ENCODE measurements at places on chromosomes 11 and 22.

- H3K4me3 ChIP-seq = no peak overlapping the region
- no peaks in the 10 kb centered on the region for H3K27me3 ChIP-seq
Measured at GRCh38 chr22:24053481-24054226, 42.5 kb downstream of the CABIN1 start.

- H3K4me1 ChIP-seq = no peaks in the 10 kb centered on the region
- H3K27ac ChIP-seq = no peak overlapping the region
- peak; percentile 10 for DNase-seq
- no peak overlapping the region for H3K4me3 ChIP-seq
- H3K27me3 ChIP-seq = no peaks in the 10 kb centered on the region
Measured at GRCh38 chr11:15547685-15548084, 433.0 kb downstream of the INSC start.

DNA sequence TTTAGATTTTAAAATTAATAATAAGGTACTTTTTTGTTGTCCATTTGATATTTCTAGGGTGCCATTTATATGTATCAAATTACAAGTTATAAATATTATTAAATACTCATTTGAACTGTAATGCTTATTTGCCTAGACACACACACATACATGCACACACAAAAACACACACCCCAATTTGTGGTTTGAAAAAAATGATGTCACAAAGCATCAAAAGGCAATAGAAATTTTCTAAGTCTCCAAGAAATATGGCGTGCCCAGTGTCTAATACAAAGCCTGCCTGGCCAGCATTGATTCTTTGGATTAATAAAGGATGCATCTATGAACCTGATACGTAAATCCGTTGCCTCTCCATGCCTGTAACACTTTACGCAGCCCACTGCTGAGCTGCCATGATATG, 252.8 kb upstream of the BLID start:
- H3K4me3 ChIP-seq = no peak overlapping the region
- no peak overlapping the region for H3K27ac ChIP-seq
- H3K27me3 ChIP-seq = no peaks in the 10 kb centered on the region
- no peaks in the 10 kb centered on the region for H3K4me1 ChIP-seq

DNA sequence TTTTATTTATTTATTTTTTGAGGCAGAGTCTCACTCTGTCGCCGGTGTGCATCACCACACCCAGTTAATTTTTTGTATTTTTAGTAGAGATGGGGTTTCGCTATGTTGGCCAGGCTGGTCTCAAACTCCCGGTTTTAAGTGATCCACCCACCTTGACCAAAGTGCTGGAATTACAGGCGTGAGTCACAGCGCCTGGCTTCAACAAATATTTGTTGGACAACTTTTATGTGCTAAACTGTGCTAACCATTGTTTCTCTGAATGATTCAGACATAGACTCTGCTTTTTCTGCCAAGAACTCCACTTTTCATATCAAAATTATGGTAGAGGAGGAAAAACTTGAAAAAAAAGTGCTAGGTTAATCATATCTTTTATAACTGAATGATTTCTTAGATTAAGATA, 36.3 kb downstream of the MMP7 start:
- H3K27ac ChIP-seq = no peak overlapping the region
- H3K4me3 ChIP-seq = no peak overlapping the region
- no peak for DNase-seq
- no peaks in the 10 kb centered on the region for H3K36me3 ChIP-seq

DNA sequence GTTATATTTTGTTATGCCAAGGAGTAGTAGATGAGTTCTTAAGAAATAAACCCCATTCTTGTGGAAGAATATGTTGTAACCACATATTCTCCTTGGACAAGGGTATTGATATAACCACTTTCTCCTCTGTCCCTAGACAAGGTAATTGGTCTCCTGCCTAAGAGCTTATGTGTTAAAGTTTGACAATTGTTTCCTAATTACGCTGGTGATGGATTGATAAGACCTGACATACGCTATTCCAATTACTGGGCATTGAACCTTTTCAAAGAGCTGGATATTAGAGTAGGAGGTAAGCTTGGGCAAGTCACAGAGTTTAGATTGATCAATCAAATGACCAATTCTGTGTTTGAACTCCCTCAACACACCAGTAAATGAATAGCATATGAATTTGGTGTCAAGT, 88.9 kb downstream of the RAB38 start:
- H3K27ac ChIP-seq = no peak overlapping the region
- H3K4me3 ChIP-seq = no peak overlapping the region
- no peak for DNase-seq
- no peaks in the 10 kb centered on the region for H3K27me3 ChIP-seq
- H3K4me1 ChIP-seq = no peaks in the 10 kb centered on the region

GRCh38 chr22:23684561-23685031, 6.2 kb upstream of the RGL4 start:
- no peak overlapping the region for H3K27ac ChIP-seq
- H3K4me3 ChIP-seq = no peak overlapping the region
- no peaks in the 10 kb centered on the region for H3K4me1 ChIP-seq
- no peak for DNase-seq

- no peak overlapping the region for H3K27ac ChIP-seq
- H3K4me3 ChIP-seq = no peak overlapping the region
- H3K4me1 ChIP-seq = no peaks in the 10 kb centered on the region
- H3K36me3 ChIP-seq = no peaks in the 10 kb centered on the region
Measured at GRCh38 chr22:29112681-29113080, 39.8 kb downstream of the KREMEN1 start.

DNA sequence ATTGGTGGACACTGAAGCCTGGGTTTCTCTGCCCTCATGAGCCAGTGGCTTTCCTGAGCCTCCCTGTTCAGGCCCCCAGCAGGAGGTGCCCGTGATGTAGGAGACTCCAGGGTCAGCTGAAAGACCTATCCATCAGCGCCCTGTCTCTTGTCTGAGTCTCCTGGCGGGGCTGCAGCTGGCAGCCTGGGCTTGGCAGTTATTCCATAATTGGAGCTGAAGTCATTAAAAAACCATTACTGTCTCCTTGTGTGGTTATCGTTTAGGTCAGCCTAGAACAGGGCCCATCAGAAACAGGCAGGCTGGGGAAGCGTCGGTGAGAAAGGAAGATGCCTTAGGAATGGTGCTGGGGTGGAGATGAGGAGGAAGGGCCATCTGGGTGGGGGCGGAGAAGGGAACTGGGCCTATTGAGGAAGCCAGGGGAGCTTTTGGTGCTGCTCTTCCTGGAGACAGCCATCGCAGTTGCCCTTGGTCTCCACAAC, 5.0 kb downstream of the TUB start:
- no peak for DNase-seq
- H3K36me3 ChIP-seq = no peaks in the 10 kb centered on the region
- no peak overlapping the region for H3K4me3 ChIP-seq
- no peak overlapping the region for H3K27ac ChIP-seq
- peaks cover 8% of the 10 kb centered on the region for H3K4me1 ChIP-seq

DNA sequence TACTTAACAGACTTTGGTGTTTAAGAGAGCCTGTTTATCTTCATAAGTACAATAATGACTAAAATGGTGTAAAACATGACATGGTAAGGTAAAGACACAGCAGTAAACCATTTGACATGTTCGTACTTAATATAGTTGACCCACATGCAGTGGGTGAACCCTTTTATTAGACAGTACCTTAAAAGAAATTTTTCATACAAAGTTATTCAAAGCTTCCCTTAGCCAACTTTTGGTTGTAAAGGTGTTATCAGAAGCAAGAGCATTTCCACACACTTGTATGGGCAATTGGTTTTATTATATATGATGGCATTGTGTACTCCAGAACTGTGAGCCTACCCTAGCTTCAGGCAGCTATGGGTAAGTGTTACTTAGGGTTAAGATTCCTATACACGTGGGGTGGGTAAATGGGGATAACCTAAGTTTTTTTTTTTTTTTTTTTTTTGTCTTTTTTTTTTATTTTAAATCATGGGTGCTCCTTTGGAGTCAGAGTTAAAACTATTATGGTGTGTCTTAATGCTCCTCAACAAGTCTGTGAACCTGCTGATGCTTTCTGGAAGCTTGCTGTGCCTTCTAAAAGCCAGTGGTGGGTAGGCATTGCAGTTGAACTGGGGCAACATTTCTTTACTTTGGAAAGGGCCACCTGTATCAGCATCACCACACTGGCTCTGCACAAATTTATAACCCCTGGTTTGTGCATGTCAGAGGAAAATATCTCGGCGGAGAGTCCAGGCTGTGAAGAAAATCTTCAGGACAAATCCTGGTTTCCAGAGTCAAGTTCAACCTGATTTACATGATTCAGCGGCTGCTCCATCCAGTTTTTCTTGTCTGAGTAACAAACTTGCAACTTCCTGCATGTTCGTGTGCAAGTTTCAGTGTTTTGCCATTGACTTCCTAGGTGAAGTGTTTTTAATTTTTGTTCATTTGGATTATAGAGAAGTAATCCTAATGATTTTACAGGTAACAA, 3.3 kb downstream of the PCF11 start:
- no peak for DNase-seq
- no peak overlapping the region for H3K4me3 ChIP-seq
- H3K27ac ChIP-seq = no peak overlapping the region
- H3K36me3 ChIP-seq = peaks cover 2% of the 10 kb centered on the region
- H3K27me3 ChIP-seq = no peaks in the 10 kb centered on the region
- H3K4me1 ChIP-seq = peaks cover 6% of the 10 kb centered on the region

All from mesendoderm (in vitro differentiated cells).